ENCODE measurements at places on chromosomes 6 and 20. TPM values are rescaled to one million over a fixed set of nuclear protein-coding genes. Genes with fewer than 3 reads are reported as not detected.

DNA sequence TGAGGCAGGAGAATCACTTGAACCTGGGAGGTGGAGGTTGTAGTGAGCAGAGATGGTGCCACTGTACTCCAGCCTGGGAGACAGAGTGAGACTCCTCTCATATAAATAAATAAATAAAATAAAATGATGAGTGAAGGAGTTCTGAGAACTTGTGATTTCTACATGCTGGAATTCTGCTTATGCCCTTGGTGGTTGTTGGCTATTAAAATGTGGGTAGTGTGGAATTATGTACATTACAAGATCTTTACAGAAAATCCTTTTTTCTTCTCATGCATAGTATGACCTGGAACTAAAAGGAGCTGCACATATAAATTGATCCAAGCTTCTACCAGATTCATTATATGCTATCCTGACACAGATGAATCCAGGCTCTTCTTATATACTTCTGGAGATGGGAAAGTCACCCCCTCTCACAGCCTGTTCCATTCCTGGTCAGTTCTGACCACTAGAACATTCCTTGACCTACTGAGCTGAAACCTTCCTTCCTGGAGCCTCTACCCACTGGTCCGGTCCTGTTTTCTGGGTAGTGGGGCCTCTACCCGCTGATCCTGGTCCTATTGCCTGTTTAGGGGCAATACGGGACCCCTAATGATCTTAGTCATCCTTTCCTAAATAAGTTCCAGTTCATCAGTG lies 37.7 kb upstream of the TAF8 start:
- DNase-seq, result no peak

DNA sequence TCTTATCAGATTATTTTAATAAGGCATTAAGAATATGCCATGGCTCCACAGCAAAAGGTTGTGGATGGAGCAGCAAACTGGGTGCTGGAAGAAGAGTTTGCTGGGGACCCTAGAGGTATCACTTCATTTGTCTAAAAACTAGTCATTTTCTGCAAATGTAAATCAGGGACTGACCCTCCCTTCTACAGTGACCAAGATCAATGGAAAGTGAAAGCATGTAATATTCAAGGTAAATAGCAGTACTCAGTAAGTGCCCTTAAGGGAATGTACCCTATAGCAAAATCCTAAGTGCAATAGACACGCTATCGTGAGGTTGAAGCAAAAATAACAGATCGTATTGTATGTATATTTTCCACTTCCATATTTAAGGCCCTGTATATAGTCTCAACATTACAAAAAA lies 38.7 kb downstream of the TRDN start:
- no peak for DNase-seq

- no peak for DNase-seq
Measured at GRCh38 chr20:7710440-7710839, 229.8 kb downstream of the HAO1 start.

GRCh38 chr20:2219481-2220006 lies 76.3 kb upstream of the TGM3 start:
- DNase-seq, result no peak

DNA sequence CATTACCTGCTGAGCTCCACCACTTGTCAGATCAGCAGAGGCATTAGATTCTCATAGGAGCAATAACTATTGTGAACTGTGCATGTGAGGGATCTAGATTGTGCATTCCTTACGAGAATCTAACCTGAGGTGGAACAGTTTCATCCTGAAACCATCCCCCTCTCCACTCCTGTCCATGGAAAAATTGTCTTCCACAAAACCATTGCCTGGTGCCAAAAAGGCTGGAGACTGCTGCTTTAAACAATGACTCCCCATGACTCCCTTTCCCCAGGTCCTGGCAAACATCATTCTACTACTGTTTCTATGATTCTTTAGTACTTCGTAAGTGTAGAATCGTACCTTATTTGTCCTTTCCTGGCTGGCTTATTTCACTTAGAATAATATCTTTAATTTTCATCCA lies 9.7 kb upstream of the DYNLRB1 start:
- no peak for DNase-seq

GRCh38 chr20:14634665-14635064 lies 297.3 kb upstream of the FLRT3 start:
- DNase-seq, result no peak

- DNase-seq, result no peak
Measured at GRCh38 chr6:12181481-12181880, 108.7 kb upstream of the EDN1 start.

DNA sequence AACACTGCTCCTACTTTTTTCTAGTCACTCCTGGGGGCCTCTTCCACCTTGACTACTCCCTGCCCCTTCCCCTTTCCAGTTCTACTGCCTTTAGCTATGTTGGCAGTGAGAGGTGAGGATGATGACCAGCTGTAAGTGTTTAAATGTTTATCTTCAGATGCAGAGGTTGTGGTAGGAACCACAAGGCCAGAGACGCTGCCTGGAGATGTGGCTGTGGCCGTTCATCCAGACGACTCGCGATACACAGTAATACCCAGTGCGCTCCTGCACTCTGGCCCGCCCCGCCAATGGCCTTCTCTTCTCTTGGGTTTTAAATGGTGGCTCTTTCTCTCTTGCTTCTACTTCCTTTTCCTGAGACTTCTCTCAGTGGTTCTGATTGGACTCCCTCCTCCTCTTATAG lies 4.6 kb downstream of the VARS2 start:
- DNase-seq, result no peak

GRCh38 chr6:123908797-123909196 lies 105.1 kb downstream of the NKAIN2 start:
- no peak for DNase-seq

DNA sequence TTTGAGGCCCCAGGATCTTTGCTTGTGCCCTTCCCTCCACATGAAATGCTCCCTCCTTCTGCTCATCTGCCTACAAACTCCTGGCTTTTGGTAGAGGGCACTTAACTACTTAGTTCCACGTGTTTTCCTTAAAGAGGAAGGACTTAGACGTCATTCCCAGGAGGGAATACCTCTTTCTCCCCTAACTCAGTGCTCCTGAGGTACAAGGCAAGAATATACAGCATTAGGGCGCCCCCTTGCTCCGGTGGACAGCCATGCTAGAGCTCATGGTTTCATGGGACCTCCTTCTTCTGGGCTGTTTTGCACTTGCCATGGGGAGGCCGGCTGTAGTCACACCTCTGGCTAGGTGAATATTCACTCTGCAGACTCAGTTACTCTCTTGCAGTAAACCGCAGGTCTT lies 93.8 kb upstream of the LY86 start:
- DNase-seq, result no peak

GRCh38 chr6:25788305-25788922 lies 33.9 kb downstream of the SLC17A4 start:
- DNase-seq, result no peak

The TREM1 gene
- total RNA-seq, result 0.59 TPM

The RBPJL gene
- total RNA-seq, result not detected

The SOBP gene
- total RNA-seq, result 1.4 TPM

The SYNJ2 gene
- 15.6 TPM for total RNA-seq

The IP6K3 gene
- total RNA-seq, result not detected

The MCCD1 gene
- not detected for total RNA-seq

The ZNF335 gene
- 17.9 TPM for total RNA-seq

The RAB32 gene
- total RNA-seq, result 18.3 TPM

The WFDC2 gene
- total RNA-seq, result 0.99 TPM

The AK9 gene
- 3.3 TPM for total RNA-seq

The ACSS1 gene
- 11.9 TPM for total RNA-seq
